AG09309 (cell line): ENCODE measurements at places on chromosomes 1 and 21.

- DNase-seq, result no peak
These were observed 2.2 kb upstream of the RHEX start for GRCh38 chr1:206050655-206051235.

GRCh38 chr1:22800629-22801028, 90.0 kb downstream of the EPHB2 start:
- no peak for DNase-seq

DNA sequence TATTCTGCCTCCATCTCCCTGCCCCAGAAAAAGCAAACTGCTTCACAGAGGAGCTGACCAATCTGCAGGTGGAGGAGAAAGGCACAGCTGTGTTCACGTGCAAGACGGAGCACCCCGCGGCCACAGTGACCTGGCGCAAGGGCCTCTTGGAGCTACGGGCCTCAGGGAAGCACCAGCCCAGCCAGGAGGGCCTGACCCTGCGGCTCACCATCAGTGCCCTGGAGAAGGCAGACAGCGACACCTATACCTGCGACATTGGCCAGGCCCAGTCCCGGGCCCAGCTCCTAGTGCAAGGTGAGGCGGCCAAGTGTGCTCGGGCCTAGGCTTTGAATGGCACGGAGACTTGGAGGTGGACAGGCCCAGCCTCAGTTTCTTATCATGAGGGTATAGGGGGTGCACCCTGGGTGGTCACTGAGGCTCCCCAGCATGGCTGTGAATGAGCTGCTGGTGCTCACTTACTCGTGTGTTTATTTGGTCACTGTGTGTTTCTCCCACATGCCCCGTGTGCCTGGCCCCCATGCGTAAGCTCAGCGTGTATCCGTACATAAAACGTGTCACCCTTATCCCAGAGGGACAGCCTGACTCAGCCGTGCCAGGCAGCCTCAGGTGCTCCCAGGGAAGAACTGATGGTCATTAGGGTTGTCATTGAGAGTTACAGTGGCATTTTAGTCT, 75.8 kb downstream of the OBSCN start:
- no peak for DNase-seq

- DNase-seq, result no peak
These were observed 11.4 kb downstream of the PTPRU start for GRCh38 chr1:29247571-29248273.

- DNase-seq, result no peak
These were observed 21.4 kb downstream of the CLIC6 start for GRCh38 chr21:34690041-34690792.

- peak; percentile 57 for DNase-seq
These were observed 68.5 kb downstream of the GPR88 start for GRCh38 chr1:100606438-100606837.
